ENCODE measurements at places on chromosomes 12 and 14. TPM values are rescaled to one million over a fixed set of nuclear protein-coding genes. Genes with fewer than 3 reads are reported as not detected.

Gene ARG2
- polyA plus RNA-seq = 7.8 TPM

Gene FGD4
- polyA plus RNA-seq = 15.5 TPM

Gene USP30
- 24.0 TPM for polyA plus RNA-seq

Gene ADSS1
- polyA plus RNA-seq = 17.8 TPM

Gene SERPINA12
- 0.42 TPM for polyA plus RNA-seq

Gene RD3L
- not detected for polyA plus RNA-seq

Gene ZC3H14
- polyA plus RNA-seq = 96.3 TPM

Gene MYH6
- polyA plus RNA-seq = 0.20 TPM

Gene P2RX2
- polyA plus RNA-seq = 0.98 TPM

DNA sequence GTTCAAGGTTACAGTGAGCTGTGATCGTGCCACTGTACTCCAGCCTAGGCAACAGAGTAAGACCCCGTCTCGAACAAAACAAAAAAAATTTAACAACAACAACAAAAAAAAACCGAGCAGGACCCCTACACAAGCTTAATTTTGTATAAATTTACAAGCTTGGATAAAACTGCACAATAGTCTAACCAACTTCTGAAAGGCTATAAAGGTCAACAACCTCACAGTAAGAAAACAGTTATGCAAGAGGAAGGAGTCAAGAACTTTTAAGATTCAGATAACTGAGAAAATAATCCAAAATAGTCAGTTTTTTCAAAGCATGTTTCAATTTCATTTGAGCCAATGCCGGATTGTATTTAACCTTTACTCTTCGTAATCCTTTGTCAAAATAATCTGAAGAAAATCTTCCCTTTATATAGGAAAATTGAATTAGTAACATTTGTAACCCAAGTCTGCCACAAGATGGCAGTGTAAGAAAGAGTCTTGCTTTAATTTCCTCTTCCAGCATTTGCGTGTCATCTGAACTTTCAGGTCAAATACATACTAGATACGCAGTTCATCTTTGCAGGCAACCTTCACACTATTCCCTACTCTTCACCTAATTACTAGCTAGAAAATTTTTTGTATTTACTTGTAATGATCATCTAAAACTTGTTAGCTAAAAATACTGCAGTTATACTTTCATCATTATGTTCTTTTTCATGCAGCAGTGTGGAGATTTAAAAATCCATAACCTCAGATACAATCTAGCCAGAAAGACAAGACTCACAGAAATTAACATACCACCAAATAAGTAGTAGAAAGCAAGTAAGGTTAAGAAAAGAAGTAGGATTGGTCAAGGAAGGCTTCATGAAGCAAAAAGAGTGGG, 5.8 kb downstream of the CCNB1IP1 start:
- DNase-seq = peak; percentile 50

GRCh38 chr12:92061061-92061460, 84.6 kb downstream of the BTG1 start:
- DNase-seq = no peak

DNA sequence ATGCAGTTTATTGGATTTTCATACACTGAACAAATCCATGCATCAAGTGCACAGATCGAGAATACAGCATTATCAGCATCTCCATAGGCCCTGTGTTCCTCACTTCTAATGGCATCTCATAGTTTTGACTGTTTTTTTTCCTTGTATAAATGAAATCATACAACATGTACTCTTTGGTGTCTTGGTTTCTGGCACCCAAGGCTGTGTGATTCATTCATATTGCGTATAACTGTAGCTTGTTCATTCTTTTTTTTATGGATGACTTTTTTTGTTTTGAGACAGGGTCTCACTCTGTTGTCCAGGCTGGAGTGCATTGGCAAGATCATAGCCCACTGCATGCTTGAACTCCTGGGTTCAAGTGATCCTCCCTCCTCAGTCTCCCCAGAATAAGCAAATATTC, 14.3 kb downstream of the RASSF8 start:
- no peak for DNase-seq

- no peak for DNase-seq
Observed at GRCh38 chr12:18267427-18268099, 6.2 kb downstream of the PIK3C2G start.

GRCh38 chr14:74836251-74836960, 39.5 kb downstream of the PROX2 start:
- no peak for DNase-seq

GRCh38 chr14:105340821-105341733, 26.5 kb downstream of the PACS2 start:
- no peak for DNase-seq

DNA sequence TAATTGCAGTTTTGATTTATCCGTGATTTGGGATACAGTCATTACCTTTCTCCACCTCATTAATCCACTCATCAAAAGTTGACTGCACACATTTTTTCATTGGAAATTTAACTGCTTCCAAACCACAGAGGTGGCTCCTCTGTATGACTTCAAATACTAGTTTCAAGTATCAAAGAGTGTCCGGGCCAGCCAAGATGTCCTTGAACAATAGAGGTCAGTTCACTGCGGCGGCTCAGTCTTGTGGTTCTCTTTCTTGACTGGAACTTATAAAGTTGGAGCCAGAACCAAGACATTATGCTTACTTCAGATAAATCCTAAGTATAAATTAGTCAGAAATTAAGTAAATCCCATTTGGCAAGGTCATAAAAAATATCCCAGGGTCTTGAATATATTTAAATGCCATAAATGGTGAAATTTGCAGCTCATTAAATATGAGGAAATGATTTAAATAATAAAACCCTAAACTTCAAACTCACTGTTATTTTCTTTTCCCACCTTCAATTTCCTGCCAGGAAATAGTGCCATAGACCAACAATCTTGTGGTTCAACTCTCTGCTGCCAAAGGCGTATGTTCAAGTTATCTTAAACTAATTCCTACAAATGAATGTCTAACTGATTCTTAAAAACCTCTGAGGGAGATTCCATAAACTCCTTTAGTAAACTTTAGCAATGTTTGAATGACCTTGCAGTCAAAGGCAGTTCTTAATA, 360.8 kb downstream of the AEBP2 start:
- DNase-seq = no peak

DNA sequence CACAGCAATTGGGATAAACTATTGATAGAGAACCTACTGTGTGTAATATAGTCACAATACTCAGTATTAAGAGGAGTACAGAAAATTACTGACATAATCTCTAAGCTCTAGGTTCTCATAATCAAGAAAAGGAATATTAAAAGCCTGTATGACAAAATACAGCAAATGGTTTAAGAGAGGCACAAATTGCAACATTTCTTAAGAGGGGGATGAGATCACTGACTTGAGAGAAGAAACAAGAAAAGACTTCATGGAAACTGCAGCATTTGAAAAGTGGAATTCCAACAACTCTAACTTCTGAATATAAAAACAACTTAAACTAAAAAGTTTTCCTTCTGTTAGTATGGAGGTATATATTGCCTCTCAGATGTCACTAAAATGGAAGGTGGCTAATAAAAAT, 89.7 kb downstream of the NUMB start:
- no peak for DNase-seq

DNA sequence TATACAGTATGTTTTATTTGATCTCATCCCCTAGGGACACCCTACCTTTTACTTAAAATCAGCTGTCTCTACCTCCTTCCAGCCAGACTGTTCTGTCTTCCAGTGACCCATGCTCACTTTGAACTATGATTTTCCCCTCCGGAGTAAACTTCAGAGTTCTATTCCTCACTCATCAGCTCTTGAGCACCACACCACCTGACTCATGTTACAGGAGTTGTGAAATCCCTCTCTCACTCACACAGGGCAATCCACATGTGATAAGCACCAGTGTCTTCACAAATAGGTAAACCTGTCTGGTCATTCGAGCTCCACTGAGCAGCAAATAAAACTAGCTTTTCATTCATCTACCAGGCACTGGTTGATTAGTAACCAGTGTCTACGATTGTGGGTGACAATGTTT, 177.3 kb upstream of the BMP4 start:
- DNase-seq = no peak
